Ascending aorta (tissue), 2 donors: ENCODE measurements at places on chromosomes 3 and 15.

GRCh38 chr15:71809346-71809745, 1.0 kb upstream of the NR2E3 start:
- no peaks in the 10 kb centered on the region for H3K36me3 ChIP-seq
- no peak for DNase-seq
- no peaks in the 10 kb centered on the region for H3K4me1 ChIP-seq
- H3K27ac ChIP-seq: no peak overlapping the region
- no peaks in the 10 kb centered on the region for H3K27me3 ChIP-seq

DNA sequence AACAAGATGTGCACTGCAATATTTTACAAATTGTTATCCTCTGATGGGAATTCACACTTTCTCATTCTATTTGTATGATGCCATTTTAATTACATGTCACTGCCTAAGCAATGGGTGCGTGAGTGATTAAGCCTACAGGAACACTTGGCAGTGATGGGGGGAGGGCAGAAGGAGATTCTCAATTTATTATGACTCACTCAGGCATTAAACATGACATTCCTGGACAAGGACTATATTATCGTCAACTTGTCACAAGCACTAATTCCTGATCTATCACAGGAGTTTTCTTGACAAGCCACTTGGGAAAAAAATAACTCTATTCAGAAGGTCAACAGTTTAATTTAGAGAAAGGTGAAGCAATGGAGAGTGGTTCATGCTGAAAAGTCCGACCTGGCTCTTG, 556.8 kb downstream of the NSUN3 start:
- no peak for DNase-seq
- no peak overlapping the region for H3K4me3 ChIP-seq
- H3K27ac ChIP-seq: no peak overlapping the region

DNA sequence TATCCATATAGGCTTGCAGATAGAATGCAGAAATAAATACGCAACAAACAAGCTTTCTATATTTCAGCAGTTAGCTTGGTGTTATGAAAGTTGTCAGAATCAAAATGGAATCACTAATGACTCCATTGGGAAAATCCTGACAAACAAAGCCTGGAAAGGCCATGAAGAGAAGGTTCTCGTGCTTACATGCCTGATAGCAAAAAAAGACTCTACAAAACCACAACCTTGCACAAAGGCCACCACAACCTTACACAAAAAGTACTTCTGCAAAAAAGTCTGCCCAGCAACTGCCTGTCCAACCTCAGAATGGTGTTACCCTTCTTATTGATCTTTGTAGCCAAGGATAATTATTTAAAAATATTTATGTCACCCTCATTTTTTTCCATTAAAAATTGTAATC, 14.4 kb upstream of the PLSCR1 start:
- no peak overlapping the region for H3K27ac ChIP-seq
- H3K27me3 ChIP-seq: no peaks in the 10 kb centered on the region
- H3K4me1 ChIP-seq: no peaks in the 10 kb centered on the region
- H3K4me3 ChIP-seq: no peak overlapping the region

GRCh38 chr3:194078045-194078821, 57.7 kb upstream of the HES1 start:
- no peak for DNase-seq
- H3K27me3 ChIP-seq: no peaks in the 10 kb centered on the region
- H3K4me3 ChIP-seq: no peak overlapping the region

- H3K36me3 ChIP-seq: no peaks in the 10 kb centered on the region
- no peak for DNase-seq
- H3K27ac ChIP-seq: no peak overlapping the region
- H3K27me3 ChIP-seq: no peaks in the 10 kb centered on the region
- no peak overlapping the region for H3K4me3 ChIP-seq
Measured at GRCh38 chr3:10428406-10429091, 76.8 kb downstream of the ATP2B2 start.

DNA sequence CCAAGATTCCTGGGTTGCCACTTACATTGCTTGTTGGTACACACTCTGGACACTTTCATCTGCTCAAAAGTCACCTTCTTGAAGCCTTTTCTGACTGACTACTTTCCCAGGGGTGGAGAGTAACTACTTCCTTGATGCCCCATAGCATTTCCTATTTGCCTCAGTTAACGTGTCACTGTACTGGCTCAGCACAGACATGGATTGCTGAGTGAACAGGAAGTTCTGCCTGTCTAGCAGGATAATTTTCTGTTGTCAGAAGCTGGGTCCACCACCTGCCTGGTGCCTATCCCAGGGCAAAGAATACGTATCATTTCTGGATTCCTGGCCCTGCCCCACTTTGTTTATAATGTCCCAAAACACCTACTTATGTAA, 15.3 kb upstream of the ABHD17C start:
- H3K4me3 ChIP-seq: no peak overlapping the region
- H3K27me3 ChIP-seq: no peaks in the 10 kb centered on the region
- no peak overlapping the region for H3K27ac ChIP-seq
- no peaks in the 10 kb centered on the region for H3K4me1 ChIP-seq
- DNase-seq: no peak
- no peaks in the 10 kb centered on the region for H3K36me3 ChIP-seq

DNA sequence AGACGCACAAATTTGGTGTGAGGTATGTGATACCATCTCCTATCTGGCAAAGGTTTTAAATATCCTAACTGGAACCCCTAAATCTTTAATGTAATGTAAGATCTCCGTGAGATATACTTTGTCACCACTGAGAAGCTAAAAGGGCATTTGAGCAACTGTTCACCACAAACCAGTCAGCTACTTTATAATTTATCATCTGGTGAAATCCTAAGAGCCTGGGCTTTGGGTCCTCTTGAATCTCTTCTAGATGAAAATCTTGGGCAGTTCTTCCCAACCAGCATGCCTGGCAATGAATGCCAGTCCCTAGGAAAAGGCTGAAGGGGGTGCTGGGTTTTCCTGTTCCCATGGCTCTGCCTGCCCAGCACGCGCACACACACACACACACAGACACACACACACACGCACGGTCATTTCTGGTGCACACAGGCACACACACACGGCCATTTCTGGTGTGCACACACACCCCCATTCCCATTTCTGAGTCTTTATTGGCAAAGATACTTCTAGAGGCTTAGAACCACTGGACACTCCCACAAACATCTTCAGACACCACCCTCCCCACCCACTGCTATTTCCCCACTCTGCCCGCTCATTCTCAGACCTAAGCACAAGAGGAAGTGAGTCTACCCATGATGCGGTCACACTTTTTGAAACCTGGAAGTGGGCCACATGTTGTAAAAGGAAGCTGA, 72.6 kb downstream of the MYO1E start:
- H3K4me1 ChIP-seq: peaks cover 53% of the 10 kb centered on the region
- peak; percentile 81 for DNase-seq
- H3K4me3 ChIP-seq: no peak overlapping the region

- H3K4me3 ChIP-seq: peak overlapping the region; percentile 96
- peak overlapping the region; percentile 89 for H3K27ac ChIP-seq
- H3K27me3 ChIP-seq: no peaks in the 10 kb centered on the region
- peaks cover 5% of the 10 kb centered on the region for H3K36me3 ChIP-seq
- no peak for DNase-seq
Measured at GRCh38 chr3:44510000-44510368, 32.5 kb upstream of the ZNF445 start.

- H3K27ac ChIP-seq: no peak overlapping the region
- no peaks in the 10 kb centered on the region for H3K4me1 ChIP-seq
- DNase-seq: no peak
Measured at GRCh38 chr3:51099794-51100535, 285.1 kb upstream of the MANF start.

DNA sequence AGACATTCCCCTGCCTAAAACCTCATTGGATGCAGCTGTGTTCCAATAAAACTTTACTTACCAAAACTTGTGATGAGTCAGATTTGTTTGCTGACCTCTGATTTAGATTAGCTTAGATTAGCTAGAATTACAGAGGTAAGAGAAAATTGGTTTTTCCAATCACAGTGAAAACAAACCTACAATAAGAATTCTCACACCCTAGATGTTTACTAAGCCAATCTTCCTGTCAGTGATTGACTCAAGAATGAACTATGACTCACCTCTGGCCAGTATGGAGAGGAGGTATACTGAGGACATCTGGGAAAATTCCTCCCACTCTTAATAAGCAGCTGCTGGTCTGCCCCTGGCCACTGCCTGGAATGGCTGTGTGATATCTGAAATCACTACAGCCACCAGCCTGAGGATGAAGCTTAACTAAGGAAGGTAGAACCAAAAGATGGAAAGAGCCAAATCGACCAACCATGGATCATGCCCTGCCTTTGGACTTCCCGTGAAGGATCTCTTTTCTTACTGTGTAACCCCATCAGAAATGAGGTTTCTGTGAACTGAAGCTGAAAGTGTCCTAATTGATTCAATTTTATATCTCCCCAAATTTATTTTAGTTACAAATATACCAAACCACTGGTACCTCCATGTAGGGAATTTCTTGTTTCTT, 19.0 kb upstream of the GHSR start:
- H3K4me3 ChIP-seq: no peak overlapping the region
- H3K4me1 ChIP-seq: no peaks in the 10 kb centered on the region
- H3K27me3 ChIP-seq: no peaks in the 10 kb centered on the region
- no peaks in the 10 kb centered on the region for H3K36me3 ChIP-seq

DNA sequence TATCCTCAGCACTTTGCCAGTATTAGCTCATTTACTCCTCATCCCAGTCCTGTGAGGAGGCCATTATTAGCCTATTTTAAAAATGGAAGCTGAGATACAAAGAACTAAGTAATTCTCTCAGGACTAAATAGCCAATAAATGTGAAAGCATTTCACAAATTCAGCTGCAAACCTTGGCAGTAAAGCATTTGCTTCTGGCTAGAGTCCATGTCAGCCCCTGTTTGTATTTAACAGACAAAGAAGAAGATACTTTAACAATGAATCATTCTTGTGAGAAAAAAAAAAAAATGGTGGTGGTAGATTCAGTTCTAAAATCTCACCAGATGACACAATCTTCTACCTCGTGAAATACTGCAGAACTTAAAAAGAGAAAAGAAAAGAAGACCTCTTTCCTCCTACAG, 85.0 kb upstream of the CNTN6 start:
- no peak overlapping the region for H3K27ac ChIP-seq
- no peaks in the 10 kb centered on the region for H3K27me3 ChIP-seq
- no peaks in the 10 kb centered on the region for H3K4me1 ChIP-seq
- DNase-seq: no peak
- H3K4me3 ChIP-seq: no peak overlapping the region
- H3K36me3 ChIP-seq: no peaks in the 10 kb centered on the region

DNA sequence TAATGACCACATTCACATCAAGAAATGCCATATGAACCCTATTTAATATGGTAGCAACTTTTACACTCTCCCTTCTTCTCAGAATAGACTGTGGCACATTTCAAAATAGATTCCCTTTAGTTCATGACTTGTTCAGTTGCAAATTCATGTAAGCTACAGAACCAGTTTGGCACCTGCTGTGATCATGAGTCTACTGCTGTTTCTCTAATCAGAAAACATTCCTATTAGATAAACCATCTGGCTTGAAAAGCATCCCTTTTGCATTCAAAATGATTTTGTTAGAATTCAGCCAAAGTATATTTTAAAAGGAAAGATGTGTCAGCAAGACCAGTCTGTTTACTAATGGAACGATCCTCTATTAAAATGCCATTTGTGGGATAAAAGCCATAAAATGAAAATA, 304.4 kb downstream of the BCHE start:
- no peak overlapping the region for H3K4me3 ChIP-seq
- DNase-seq: no peak
- no peaks in the 10 kb centered on the region for H3K27me3 ChIP-seq
- H3K36me3 ChIP-seq: no peaks in the 10 kb centered on the region
- H3K27ac ChIP-seq: no peak overlapping the region

DNA sequence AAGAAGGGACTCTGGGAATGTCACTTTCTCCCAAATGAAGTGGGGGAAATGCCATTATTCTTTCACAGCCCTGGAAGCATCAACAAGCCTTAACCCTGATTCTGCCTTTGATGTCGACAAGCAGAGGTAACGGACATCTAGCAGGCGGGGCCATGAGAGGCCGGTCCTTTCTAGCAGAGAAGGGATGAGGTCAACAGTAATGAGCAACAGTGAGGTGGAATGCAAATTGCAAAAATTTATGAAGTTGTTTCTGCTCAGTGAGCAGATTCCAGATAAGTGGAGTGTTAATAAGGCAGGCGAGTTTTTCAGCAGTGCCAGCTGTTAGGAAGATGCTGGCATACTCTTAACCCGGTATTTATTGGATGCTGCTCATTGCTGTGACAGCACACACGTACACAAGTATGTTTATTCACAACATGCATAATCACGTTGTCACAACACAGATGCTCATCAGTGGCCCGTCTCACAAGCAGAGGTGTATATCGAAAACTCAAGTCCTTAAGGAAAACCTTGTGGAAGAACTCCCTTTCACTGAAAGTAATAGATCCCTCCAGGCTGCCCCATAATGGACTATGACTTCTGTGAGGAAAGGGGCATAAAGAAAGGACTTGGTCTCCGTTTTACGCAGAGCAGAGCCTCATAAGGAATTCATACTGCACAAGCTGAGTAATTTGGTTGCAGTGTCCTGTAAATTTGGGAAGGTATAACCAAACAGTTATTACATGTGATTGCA, 329.0 kb downstream of the IGSF11 start:
- no peak for DNase-seq
- no peaks in the 10 kb centered on the region for H3K27me3 ChIP-seq
- H3K27ac ChIP-seq: no peak overlapping the region
- H3K4me1 ChIP-seq: no peaks in the 10 kb centered on the region
- H3K4me3 ChIP-seq: no peak overlapping the region

GRCh38 chr3:35383719-35384555, 255.4 kb upstream of the ARPP21 start:
- H3K27ac ChIP-seq: no peak overlapping the region
- no peak for DNase-seq
- no peak overlapping the region for H3K4me3 ChIP-seq
- no peaks in the 10 kb centered on the region for H3K4me1 ChIP-seq
- H3K36me3 ChIP-seq: no peaks in the 10 kb centered on the region
- H3K27me3 ChIP-seq: no peaks in the 10 kb centered on the region

GRCh38 chr3:100429187-100429716, 27.9 kb downstream of the LNP1 start:
- H3K36me3 ChIP-seq: no peaks in the 10 kb centered on the region
- H3K27me3 ChIP-seq: no peaks in the 10 kb centered on the region
- peak overlapping the region; percentile 52 for H3K4me3 ChIP-seq
- no peak for DNase-seq
- H3K4me1 ChIP-seq: peaks cover 10% of the 10 kb centered on the region

GRCh38 chr15:85003593-85004312, 22.1 kb downstream of the PDE8A start:
- no peaks in the 10 kb centered on the region for H3K36me3 ChIP-seq
- no peaks in the 10 kb centered on the region for H3K4me1 ChIP-seq
- no peak overlapping the region for H3K27ac ChIP-seq

DNA sequence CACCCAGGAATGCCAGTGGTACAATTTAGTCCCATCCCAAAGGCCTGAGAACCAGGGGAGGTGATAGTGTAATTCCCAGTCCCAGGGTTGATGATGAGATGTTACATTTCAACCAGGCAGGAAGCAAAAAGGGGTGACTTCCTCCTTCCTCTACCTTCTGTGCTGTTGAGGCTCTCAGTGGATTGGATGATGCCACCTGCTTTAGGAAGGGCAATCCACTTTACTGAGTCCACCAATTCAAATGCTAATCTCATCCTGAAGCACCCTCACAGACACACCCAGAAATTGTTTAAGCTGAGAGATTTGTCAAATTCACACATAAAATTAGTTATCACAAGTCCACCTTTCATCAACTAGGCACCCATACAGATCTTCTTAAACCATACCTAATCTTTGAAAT, 418.5 kb upstream of the GOLIM4 start:
- H3K36me3 ChIP-seq: no peaks in the 10 kb centered on the region
- DNase-seq: no peak
- H3K27me3 ChIP-seq: no peaks in the 10 kb centered on the region
- no peaks in the 10 kb centered on the region for H3K4me1 ChIP-seq
- H3K27ac ChIP-seq: no peak overlapping the region
